ENCODE measurements at places on chromosomes 2 and 18.

- H3K4me1 ChIP-seq, result peaks cover 9% of the 10 kb centered on the region
- H3K36me3 ChIP-seq, result no peaks in the 10 kb centered on the region
- no peak overlapping the region for H3K27ac ChIP-seq
These were observed 231.2 kb upstream of the RAB6C start for GRCh38 chr2:129748250-129748649.

DNA sequence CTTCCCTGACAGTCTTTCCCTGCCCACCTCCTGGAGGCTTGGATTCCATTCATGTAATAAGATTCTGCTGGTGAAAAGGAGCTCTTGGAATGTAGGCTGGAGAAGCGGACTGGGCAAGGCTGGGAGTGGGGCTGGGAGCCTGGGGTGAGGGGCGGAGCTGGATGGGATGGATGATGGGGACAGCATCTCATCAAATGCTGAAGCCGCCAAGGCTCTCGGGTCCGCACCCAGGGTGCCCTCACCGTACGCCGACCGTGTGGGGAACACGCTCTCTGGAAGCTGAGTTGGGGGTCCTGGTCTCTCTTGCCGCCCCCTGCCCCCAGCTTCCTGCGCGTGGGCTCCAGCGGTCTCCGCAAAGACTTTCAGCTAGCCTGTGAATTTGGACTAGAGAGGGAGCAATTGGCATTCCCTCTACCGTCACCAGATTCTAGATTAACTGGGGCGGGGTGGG lies 9.1 kb downstream of the RAX start:
- no peaks in the 10 kb centered on the region for H3K36me3 ChIP-seq
- DNase-seq, result no peak
- no peak overlapping the region for H3K27ac ChIP-seq
- no peak overlapping the region for H3K4me3 ChIP-seq

GRCh38 chr2:176133389-176133788 lies 3.9 kb downstream of the HOXD8 start:
- H3K27me3 ChIP-seq, result peaks cover 10% of the 10 kb centered on the region
- H3K27ac ChIP-seq, result no peak overlapping the region
- H3K4me3 ChIP-seq, result no peak overlapping the region
- no peak for DNase-seq
- H3K36me3 ChIP-seq, result no peaks in the 10 kb centered on the region

GRCh38 chr2:46197672-46198071 lies 99.5 kb upstream of the EPAS1 start:
- no peak overlapping the region for H3K4me3 ChIP-seq
- no peaks in the 10 kb centered on the region for H3K27me3 ChIP-seq
- DNase-seq, result no peak
- peaks cover 27% of the 10 kb centered on the region for H3K4me1 ChIP-seq

GRCh38 chr18:58363767-58364540 lies 264.9 kb downstream of the ALPK2 start:
- no peaks in the 10 kb centered on the region for H3K4me1 ChIP-seq
- H3K27ac ChIP-seq, result no peak overlapping the region
- no peak overlapping the region for H3K4me3 ChIP-seq
- H3K36me3 ChIP-seq, result no peaks in the 10 kb centered on the region
- no peak for DNase-seq
- no peaks in the 10 kb centered on the region for H3K27me3 ChIP-seq

DNA sequence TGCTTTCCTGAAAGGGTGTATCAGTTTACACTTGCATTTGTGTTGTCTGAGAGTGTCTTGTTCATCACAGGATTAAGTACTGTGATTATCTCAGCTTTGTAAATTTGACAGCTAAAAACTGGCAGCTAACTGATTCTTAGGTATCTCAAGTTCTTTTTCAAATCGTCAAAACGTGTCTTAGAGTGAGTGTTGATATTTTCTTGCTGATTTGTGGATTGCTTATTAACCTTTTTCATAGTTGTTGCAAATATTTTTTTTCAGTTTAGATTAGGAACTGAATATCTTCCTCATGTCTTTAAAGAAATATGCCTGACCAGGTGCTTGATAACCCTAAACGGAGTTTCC lies 41.9 kb downstream of the LRRFIP1 start:
- H3K4me3 ChIP-seq, result no peak overlapping the region
- H3K4me1 ChIP-seq, result peaks cover 17% of the 10 kb centered on the region
- peaks cover 10% of the 10 kb centered on the region for H3K27me3 ChIP-seq
- DNase-seq, result no peak

GRCh38 chr2:43068041-43068533 lies 158.3 kb downstream of the ZFP36L2 start:
- no peak overlapping the region for H3K27ac ChIP-seq
- H3K4me3 ChIP-seq, result no peak overlapping the region
- H3K4me1 ChIP-seq, result peaks cover 12% of the 10 kb centered on the region

DNA sequence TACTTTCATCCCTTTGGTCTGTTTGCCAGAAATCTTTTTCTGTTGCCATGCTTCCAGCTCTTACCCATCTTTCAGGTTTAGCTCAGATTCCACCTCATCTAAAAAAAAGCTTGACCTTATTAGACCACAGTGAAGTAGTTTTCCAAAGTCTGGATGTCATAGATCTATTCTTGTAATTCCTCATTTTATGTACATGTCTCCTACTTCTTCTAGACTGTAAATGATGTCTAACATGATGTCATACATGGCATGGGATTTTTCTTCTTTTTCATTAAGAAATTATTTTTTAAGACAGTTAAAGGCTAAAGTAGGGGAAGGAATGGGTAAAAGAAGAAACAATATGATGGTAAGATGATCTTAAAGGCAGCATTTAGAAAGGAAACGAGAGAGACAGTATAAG lies 11.3 kb downstream of the GLS start:
- H3K36me3 ChIP-seq, result peaks cover 78% of the 10 kb centered on the region
- no peak for DNase-seq
- no peaks in the 10 kb centered on the region for H3K27me3 ChIP-seq
- peaks cover 16% of the 10 kb centered on the region for H3K4me1 ChIP-seq
- H3K27ac ChIP-seq, result no peak overlapping the region
- H3K4me3 ChIP-seq, result no peak overlapping the region

- no peak overlapping the region for H3K4me3 ChIP-seq
- H3K27me3 ChIP-seq, result no peaks in the 10 kb centered on the region
- no peaks in the 10 kb centered on the region for H3K36me3 ChIP-seq
- no peaks in the 10 kb centered on the region for H3K4me1 ChIP-seq
- DNase-seq, result no peak
These were observed 341.3 kb downstream of the MYCN start for GRCh38 chr2:16281451-16282335.

GRCh38 chr18:77134611-77135010 lies 2.0 kb upstream of the MBP start:
- H3K27ac ChIP-seq, result peak overlapping the region; percentile 93
- no peaks in the 10 kb centered on the region for H3K27me3 ChIP-seq
- H3K4me1 ChIP-seq, result peaks cover 91% of the 10 kb centered on the region
- no peak overlapping the region for H3K4me3 ChIP-seq
- no peak for DNase-seq

- H3K36me3 ChIP-seq, result no peaks in the 10 kb centered on the region
- no peak overlapping the region for H3K27ac ChIP-seq
- DNase-seq, result no peak
- no peaks in the 10 kb centered on the region for H3K27me3 ChIP-seq
- no peaks in the 10 kb centered on the region for H3K4me1 ChIP-seq
These were observed 114.6 kb downstream of the ACVR1 start for GRCh38 chr2:157761520-157761919.

- no peaks in the 10 kb centered on the region for H3K27me3 ChIP-seq
- DNase-seq, result no peak
- peak overlapping the region; percentile 33 for H3K27ac ChIP-seq
These were observed 132.9 kb downstream of the BCL2 start for GRCh38 chr18:63186520-63187222.

- no peak for DNase-seq
- no peaks in the 10 kb centered on the region for H3K27me3 ChIP-seq
- H3K27ac ChIP-seq, result no peak overlapping the region
- no peaks in the 10 kb centered on the region for H3K36me3 ChIP-seq
- no peak overlapping the region for H3K4me3 ChIP-seq
These were observed 39.7 kb upstream of the VRK2 start for GRCh38 chr2:58006952-58007284.

- no peaks in the 10 kb centered on the region for H3K4me1 ChIP-seq
- H3K27ac ChIP-seq, result no peak overlapping the region
- no peak overlapping the region for H3K4me3 ChIP-seq
- no peaks in the 10 kb centered on the region for H3K27me3 ChIP-seq
- no peaks in the 10 kb centered on the region for H3K36me3 ChIP-seq
These were observed 24.6 kb upstream of the KCMF1 start for GRCh38 chr2:84946204-84947009.

DNA sequence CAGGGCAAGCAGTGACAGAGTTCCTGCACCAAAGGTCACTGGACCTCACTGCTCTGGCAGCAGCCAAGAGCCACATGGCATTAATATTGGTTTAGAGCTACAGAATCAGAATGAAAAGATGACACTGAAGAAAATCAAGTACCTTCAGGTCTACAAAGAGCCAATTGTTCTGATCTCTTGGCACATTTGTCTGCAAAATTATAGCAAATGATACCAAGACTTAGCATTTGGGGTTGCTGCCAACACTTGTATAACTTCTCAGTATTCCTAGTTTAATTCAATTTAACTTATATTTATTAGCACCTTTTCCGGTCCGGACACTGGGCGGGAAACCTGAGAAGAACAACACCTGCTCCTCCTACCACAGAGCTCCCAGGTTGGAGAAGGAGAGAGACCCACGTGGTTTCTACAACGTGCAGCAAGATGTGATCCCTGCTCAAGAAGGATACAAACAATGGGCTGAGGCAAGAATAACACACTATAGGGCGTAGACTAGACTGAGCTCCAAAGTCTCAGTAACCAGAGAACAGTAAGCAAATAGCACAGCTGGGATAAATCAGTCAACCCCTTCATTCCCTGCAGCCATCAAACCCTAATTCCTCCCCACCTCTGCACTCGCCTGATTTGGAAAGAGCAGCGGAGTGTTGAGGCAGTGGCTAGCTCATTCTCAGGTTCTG lies 2.4 kb downstream of the LRRC30 start:
- no peak overlapping the region for H3K4me3 ChIP-seq
- DNase-seq, result no peak
- H3K4me1 ChIP-seq, result no peaks in the 10 kb centered on the region
- no peak overlapping the region for H3K27ac ChIP-seq
- H3K27me3 ChIP-seq, result no peaks in the 10 kb centered on the region
